OCI-M1 (cell line): ENCODE measurements at places on chromosomes 13 and 19.

DNA sequence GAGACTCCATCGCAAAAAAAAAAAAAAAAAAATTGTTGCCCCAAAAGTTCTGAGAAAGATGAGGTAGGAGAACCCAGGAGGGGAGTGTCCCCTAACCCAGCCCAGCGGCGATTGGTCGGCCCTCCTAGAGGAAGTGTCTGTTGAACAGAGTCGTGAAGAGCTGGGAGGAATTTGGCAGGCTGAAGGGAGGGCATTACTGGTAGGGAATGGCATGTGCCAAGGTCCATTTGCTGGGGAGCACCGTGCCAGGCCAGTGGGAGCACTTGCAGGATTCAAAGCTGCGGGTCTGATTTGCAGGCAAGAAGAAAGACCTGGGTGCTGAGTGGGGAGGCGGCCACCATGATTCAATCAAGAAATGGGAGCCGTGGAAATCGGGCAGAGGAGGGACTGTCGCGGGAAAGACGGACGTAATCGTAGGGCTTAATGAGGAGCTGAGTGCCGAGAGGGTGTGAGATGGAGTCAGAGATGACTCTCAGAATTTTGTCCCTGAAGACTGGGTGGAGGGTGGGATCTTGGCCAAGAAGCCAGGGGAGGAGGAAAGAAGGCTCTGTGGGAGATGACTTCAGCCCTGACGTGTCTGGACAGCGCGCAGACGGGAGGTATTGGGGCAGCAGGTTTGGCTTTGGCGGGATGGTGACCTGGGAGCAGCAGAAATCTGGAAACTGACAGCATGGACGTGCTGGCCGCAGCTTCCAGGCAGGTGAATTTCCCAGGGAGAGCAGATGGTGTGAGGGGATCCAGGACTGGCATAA is 15.4 kb downstream of the CERS4 start:
- DNase-seq: no peak

- no peak for DNase-seq
Measured at GRCh38 chr13:98025480-98026025, 72.1 kb downstream of the IPO5 start.

DNA sequence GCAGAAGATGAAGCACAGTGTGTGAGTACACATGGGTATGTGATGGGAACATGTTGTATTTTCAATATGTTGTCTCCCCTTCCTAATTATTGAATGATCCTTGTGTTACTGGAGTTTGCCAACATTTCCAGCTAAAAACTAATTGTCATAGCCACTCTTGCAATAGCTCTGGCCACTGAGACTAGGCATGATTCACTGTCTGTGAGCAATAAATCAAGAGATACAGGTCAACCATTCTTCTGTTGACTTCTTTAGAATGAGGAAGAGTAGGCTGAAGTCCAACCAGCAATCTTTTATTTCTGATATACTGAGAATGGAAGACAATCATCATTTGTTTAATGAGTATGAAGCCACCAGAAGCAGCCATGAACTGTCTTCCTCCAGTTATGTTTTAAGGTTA is 413.9 kb downstream of the SLITRK5 start:
- peak; percentile 20 for DNase-seq

- DNase-seq: peak; percentile 78
Measured at GRCh38 chr19:48400018-48400742, 6.7 kb downstream of the GRIN2D start.

- no peak for DNase-seq
Measured at GRCh38 chr19:32649751-32650150, 25.2 kb downstream of the ANKRD27 start.

GRCh38 chr13:56182598-56182997 is 958.1 kb upstream of the PRR20A start:
- DNase-seq: no peak

- DNase-seq: no peak
Measured at GRCh38 chr19:19305066-19305465, 15.2 kb downstream of the SUGP1 start.

DNA sequence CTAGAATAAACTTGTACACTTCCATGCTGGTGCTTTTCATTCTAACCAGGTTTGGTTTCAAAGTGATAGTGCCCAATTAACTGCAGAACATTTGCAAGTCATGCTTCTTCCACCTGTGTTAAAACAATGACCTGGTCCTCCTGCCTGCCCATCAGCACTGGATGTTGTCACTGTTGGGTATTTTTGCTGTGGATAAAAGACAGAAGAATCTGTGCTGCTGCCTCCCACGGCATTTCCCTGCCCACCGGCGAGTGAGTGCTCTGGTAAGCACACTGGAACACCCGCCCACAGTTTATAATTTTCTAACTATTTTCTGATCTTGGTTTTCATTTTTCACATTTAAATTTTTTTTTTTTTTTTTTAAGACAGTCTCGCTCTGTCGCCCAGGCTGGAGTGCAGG is 2.3 kb upstream of the AKAP8 start:
- no peak for DNase-seq

DNA sequence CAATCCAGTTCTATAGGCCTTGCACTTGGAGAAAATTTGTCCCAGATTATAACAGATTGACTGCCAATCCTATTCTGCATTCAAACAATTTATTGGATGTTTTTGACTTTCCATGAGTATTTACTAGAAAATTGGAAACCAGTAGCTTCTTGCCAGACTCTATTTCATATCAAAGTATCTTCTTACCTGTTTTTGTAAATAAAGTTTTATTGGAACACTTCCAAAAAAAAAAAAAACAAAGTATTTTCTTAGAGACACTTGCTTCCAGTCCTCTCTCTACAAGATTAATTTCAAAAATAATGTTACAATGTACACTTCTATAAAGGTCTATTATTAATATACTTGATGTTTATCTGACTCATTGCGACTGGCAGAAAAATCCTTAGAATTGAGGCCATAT is 209.2 kb upstream of the PCDH9 start:
- no peak for DNase-seq
